Fibroblast of skin of left biceps (primary cell): ENCODE measurements at places on chromosomes 6 and 20.
A peak's percentile ranks its signal among the peaks of the same experiment; 100 is the strongest.

GRCh38 chr6:18388271-18388670 is 1.1 kb downstream of the RNF144B start:
- no peak for DNase-seq

DNA sequence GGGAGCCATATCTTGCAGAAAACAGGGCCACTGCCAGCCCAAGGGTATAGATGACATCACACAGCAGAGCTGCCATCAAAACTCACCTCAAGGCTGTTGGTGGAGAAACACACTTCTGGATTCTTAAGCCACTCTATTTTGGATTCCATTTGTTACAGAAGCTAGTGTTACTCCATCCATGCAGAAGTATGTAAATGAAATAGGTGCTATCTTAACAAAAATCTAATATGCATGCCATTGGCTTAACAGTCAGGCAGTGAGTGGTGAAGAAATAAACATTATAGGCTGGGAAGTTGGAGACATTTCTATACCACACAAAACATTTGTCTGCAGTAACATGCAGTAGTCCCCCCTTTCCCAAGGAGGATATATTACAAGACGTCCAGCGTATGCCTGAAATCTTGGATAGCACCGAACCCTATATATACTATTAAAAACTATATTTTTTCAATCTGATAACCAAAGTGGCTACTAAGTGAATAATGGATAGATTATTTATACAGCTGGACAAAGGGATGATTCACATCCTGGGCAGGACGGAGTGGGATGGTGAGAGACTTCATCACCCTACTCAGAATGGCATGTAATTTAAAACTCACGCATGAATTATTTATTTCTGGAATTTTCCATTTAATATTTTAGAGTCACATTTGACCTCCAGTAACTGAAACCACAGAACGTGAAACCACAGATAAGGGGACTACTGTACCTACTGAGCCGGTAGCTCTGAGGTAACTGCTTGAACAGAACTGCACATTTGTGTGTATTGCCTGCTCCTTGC is 160.0 kb upstream of the PLN start:
- DNase-seq = peak; percentile 62

GRCh38 chr6:16273256-16273655 is 34.9 kb downstream of the GMPR start:
- peak; percentile 64 for DNase-seq

GRCh38 chr6:56938649-56939191 is 16.2 kb upstream of the BEND6 start:
- DNase-seq = peak; percentile 93

GRCh38 chr6:163872335-163872734 is 457.8 kb downstream of the QKI start:
- peak; percentile 89 for DNase-seq

DNA sequence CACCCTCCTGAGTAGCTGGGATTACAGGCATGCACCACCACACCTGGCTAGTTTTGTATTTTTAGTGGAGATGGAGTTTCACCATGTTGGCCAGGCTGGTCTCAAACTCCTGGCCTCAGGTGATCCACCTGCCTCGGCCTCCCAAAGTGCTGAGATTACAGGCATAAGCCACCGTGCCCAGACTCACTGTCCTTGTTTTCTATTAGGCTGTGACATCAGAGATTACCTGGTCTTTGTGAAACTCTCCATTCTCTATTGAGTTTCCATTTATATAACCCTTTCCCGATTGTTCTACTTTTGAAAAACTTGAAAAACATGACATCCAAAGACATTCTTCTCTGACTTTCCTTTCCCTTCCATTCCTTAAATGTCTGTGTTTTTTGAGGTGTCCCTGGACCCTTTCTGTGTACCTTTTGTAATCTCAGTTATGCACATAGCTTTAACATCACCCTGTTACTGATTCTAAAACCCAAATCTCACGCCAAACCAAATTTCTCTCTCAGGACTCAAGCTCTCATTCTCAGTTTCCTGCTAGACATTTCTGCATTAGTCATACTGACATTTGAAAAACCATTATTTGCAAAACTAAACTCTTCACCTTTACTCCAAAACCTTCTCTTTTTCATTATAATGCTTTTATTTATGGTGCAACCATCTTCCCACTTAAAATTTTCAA is 137.0 kb downstream of the KHDC1L start:
- no peak for DNase-seq

DNA sequence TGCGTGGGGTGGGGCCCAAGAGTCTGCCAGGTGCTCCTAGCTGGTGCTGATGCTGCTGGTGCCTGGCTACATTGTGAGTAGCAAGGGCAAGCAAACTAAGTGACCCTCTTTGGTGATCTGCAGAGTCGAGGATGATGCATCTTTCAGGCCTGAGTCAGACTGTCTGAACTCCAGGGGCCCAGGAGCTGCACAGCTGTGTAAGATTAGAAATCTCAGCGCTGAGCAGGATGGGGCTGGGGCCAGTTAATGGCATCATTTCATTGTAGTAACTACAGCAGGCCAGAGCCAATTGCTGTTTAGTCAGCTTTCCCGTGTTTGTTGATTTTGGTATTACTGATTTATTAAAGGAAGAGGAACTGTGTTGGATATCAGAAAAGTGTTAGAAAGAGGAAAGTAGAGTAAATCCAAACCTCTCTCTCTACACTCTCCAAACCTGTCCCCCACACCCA is 365.2 kb downstream of the PAX1 start:
- DNase-seq = peak; percentile 69

- no peak for DNase-seq
These were observed 258.3 kb upstream of the TCF21 start for GRCh38 chr6:133630651-133631050.

DNA sequence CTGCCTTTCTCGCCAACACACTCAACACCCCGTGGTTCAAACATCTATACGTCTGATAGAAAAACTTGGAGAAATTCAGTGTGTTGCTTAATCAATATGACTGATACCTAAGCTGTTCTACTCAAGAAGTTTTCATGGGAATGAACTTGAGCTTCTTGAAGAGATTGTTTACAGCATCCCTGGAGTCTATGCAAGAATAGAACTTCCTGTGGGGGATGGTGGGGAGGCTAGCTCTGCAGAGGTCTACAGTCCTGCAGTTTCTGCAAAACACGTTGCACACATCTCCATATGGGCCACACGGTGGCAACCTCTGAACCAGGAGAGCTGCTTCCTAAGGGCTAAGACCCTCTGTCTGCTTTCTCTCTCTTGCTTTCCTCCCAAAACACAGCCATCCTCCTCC is 32.7 kb upstream of the FANCE start:
- peak; percentile 56 for DNase-seq

DNA sequence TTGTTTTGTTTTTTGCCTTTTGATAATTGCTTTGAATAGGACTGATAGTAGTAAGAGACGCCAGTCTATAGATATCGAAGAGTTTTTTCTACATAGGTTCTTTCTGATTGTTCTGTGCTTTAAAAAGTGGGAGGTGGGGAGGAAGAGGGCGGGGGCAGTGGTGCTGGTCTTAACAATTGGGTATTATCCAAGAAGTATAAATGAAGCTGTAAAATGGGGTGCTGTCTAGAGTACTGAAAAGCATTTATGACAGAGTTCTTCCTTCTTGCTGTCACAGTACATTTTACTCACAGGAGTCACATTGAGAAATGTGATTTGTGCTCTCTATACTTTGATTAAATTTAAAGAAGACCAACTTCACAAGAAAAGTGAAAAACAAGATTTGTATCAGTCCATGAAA is 41.0 kb downstream of the MAPK14 start:
- no peak for DNase-seq

DNA sequence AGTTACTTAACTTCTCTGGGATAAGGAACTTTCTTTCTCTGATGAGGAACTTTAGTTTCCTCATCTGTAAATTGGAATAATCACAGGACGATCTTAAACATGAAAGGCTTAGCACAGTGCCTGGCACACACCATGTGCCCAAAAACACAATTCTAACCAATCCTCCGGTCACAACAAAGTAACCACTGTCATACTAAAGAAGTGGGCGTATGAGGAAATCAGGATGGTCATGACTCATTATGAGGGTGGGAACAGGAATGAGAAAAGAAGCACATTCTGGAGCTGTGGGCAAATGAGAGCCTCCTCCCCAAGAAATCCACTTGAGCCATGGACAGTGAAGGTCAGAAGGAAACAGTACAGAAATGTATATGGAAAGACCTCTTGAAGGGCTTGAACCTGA is 82.9 kb downstream of the LRFN2 start:
- no peak for DNase-seq

DNA sequence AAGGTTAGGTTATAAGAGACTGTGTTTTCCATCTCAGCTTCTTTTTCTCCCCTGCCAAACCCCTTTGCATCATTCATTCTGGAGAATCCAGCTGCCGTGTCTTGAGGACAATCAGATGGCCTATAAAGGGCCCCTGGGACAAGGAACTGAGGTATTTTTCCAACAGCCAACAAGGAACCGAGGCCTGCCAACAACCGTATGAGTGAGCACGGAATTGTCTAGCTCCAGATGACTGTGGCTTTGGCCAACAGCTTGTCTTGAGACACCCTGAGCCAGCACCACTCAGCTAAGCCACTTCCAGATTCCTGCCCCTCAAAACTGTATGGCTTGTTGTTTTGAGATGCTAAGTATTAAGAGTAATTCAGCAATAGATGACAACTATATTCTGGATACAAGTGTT is 433.7 kb upstream of the HSF2 start:
- DNase-seq = no peak

DNA sequence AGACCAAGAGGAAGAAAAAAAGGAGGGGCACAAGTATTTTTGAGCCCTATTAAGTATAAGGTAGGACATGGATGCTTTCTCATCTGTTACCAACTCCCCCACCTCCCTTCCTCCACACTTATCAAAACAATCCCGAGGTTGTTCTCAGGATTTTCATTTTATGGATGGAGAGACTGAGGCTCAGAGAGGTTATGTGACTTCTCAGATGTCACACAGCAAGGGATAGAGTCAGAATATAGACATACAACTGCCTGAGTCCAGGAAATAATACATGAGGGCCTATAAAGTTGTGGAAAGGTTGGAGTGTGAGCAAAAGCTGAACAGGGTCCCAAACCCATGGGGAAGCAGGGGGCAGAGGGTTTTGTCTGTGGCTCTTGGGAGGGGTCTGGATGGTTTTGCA is 19.3 kb downstream of the KCNK17 start:
- DNase-seq = no peak

DNA sequence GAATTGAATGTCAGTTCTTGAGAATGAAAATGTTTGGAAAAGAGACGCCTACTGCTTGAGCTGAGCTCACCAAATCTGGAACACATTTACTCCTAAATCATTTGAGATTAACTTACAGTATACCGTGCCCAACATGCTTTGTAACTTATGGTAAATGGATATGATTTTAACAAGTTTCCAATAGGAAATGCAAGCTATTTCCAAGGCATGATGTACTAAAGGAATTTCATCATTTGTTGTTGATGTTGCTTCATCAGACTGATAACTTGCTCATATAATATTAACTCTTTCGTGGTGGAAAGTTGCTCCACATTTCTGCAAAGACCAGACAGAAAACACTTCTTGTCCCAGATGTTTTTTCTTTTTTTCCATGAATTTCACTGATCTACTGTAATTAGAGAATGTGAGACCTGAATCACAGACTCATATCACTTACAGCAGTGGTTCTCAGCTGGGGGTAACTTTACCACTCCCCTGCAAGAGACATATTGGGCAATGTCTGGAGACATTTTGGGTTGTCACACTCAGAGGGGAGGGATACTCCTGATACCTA is 116.6 kb upstream of the TRAF3IP2 start:
- DNase-seq = peak; percentile 92

- peak; percentile 14 for DNase-seq
These were observed 381.8 kb downstream of the CDKAL1 start for GRCh38 chr6:20916086-20916485.

DNA sequence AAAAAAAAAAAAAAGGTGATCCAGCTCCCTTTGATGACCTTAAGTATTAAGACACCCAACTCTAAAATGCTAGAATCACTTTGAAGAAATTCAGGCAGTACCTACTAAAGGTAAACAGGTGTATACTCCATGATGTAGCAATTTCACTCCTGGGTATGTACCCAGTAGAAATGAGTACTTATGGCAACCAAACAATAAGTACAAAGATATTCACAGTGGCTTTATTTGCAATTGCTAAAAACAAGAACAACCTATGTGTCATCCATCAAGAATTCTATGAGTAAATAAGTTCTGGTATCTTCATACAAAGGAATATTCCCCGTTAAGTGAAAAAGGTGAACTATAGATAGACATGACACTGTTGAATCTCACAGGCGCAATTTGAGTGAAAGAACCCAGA is 29.4 kb downstream of the MDGA1 start:
- DNase-seq = no peak

- DNase-seq = no peak
These were observed 15.8 kb downstream of the MAN1A1 start for GRCh38 chr6:119333707-119334295.

GRCh38 chr6:87656857-87657256 is 45.2 kb downstream of the AKIRIN2 start:
- no peak for DNase-seq

- no peak for DNase-seq
These were observed 305.6 kb downstream of the NRN1 start for GRCh38 chr6:5701174-5701573.

GRCh38 chr6:11467364-11467763 is 70.2 kb upstream of the TMEM170B start:
- DNase-seq = no peak
